Fibroblast of skin of back (primary cell): ENCODE measurements at places on chromosomes 7 and 10.
A peak's percentile ranks its signal among the peaks of the same experiment; 100 is the strongest.

- DNase-seq: no peak
Observed at GRCh38 chr10:69018613-69019012, 30.0 kb downstream of the KIFBP start.

DNA sequence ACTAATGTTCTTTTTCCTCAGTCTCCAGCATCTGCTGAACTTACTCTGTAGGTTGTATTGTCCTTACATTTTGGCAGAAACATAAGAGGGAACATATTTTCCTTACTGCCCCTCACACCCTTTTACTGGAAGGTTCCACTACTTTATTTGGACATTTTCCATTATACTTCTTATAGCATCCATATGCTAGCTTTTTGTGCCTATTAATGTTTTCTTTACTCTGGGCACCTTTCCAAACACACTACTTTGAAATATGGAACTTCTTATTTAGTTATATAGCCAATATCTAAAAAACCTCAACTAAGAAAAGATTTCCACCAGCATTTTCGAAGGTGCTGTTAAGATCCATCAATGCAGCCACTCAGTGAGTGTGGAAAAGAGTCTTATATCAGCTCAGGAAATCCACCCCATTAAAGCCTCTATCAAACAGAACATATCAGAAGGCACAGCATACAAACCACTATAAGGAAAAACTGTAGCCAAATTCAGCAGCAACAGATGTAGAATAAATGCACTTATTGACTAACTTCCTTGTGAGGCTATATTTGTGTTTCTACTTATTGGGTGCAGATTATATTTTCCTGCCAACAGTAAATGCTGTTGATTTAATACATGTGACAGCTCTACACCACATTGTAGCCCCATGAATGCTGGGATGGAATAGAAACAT lies 272.5 kb upstream of the SEMA3E start:
- no peak for DNase-seq

GRCh38 chr10:123018531-123018930 lies 9.7 kb downstream of the ACADSB start:
- no peak for DNase-seq

DNA sequence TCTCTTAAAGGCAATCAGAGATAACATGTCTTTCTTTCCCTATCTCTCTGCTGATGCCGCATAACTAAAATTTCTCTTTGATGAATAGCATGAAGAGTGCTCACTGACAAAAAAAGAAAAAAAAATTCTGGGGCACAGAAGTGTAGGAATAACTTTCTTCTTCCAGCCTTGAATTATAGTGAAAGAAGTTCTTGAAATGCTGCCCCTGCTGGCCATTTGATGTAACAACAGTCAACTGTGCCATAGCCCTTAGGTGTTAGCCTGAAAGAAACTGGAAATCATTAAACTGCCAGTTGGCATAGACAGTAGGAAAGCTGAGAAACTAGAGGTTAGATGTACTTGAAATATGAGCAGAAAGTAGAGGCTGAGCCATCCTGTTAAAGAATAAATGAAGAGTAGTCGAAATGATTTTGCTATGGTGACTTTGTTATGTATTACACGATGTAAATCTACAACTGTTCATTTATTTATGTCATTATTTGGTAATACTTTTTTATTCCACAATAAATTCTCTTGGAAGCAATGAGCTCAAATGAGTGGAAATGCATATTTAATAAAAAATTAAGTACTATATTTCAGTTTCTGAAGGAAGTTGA lies 48.3 kb upstream of the FAM171A1 start:
- DNase-seq: peak; percentile 42

- DNase-seq: peak; percentile 34
Observed at GRCh38 chr7:116862951-116863670, 724 bp downstream of the CAPZA2 start.

- no peak for DNase-seq
Observed at GRCh38 chr10:49742683-49743463, 19.2 kb downstream of the OGDHL start.

DNA sequence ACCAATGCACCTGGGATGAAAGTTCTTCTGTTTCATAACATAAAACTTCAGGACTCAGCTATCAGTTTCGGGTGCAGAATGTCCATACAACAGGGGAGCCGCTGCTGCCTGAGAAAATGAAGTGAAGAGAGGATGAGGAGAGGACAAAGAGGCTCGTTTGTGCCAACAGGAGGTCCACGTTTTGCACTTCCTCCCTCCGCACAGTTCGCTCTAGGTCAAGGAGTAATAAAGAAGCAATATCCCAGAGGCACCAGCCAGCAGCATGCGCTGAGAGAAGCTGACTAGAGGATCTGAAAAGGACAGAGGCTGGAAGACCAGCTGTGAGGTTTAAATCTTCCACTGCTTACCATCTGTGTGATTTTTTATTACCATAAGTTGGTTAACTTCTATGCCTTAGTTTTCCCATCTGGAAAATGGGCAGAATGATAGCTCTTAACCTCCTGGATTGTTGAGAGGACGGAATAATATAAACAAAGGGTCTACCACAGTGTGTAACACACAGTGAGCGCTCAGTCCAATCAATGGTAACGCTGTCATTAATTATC lies 709 bp downstream of the GPAM start:
- DNase-seq: no peak

- DNase-seq: no peak
Observed at GRCh38 chr7:1770331-1770730, 100.3 kb downstream of the ELFN1 start.

GRCh38 chr7:44050915-44051560 lies 6.5 kb downstream of the DBNL start:
- no peak for DNase-seq

GRCh38 chr10:80526742-80527141 lies 11.0 kb upstream of the SH2D4B start:
- no peak for DNase-seq

DNA sequence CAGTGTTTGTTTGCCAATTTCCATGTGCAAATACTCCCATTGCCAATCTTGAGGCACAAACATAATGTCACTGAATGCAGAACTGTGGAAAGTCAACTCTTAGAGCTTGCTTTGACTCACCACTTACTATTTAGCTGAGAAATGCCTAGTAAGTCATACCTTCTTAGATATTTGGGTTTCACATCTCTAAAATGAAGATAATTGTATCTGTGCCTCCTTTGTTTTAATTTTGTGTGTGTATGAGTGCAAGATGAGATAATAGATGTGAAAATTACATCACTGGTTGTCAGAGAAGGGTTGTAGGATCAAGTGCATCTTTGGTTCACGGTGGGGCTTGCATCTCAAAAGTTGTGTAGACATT lies 407.5 kb downstream of the INHBA start:
- DNase-seq: no peak

- no peak for DNase-seq
Observed at GRCh38 chr7:51242881-51243518, 73.6 kb downstream of the COBL start.

DNA sequence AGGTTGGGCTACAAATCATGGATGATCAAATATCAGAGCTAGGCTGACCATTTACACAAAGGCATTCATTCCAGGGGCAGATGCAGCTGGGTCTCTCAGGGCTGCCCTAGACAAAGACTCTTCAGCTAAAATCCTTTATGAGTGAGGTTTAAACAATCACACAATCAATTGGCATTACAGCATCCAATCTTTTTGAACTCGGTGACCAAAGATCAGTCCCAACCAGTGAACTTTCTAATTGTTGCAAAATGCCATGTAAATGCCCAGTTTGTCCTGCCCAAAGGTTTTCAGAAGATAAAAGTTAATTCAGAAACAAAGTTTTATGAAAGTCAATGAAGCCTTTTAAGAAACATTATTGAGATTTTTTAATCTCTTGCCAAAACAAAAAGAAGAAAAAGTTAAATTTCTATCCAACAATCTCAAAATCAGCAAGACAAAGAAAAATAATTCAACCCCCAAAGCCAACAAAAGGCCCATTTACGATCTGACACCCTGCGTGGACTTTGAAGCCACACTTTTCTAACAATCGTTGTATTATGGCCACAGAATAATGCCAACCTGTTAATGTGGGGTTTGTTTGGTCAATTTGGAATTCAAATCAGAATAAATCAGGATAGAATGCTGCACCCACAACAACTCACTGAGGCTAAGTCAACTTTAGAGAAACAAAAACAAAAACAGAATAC lies 40.9 kb downstream of the GPR37 start:
- no peak for DNase-seq

- DNase-seq: no peak
Observed at GRCh38 chr7:22587322-22587721, 87.3 kb upstream of the STEAP1B start.

- no peak for DNase-seq
Observed at GRCh38 chr10:12572281-12572680, 222.9 kb downstream of the CAMK1D start.

DNA sequence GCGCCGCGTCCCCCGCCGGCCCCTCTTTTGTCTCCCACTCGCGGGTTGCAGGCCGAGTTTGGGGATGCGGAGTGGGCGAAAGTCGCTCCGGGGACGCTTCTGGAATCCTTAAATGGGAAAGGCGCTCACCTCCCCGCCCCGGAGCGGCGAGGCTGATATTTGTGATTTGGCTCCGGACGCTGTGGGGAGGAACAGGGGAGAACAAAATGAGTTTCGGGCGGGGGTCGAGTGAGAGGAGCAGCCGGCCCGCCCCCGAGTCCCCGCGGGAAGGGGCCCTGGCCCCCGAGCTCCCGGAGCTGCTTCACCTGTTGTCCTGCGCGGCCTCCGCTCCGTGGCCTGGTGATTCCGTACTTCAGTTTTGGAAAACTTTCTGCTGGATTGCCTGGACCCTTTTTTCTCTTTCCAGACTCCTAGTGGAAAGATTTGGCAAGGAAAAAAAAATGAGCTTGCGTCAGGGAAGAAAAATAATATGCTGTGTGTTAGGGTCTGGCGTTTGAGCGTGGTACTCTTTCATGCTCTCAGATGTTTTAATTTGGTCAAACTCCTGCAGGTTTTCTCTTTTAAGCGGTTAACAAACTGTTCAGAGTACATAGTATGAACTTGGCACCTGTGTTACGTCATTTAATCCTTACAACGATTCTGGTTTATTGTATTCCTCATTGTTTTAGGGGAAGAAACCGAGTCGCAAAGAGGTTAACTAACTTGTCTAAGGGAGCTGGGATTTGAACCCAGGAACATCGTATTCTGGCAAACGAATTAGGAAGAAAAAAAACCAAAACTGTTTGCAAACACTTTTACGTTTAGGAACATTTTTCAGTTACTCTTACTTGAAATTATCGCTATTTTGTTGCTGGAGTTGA lies 924 bp downstream of the BMPR1A start:
- DNase-seq: peak; percentile 75

GRCh38 chr10:85614566-85614965 lies 752.0 kb downstream of the GRID1 start:
- DNase-seq: no peak

DNA sequence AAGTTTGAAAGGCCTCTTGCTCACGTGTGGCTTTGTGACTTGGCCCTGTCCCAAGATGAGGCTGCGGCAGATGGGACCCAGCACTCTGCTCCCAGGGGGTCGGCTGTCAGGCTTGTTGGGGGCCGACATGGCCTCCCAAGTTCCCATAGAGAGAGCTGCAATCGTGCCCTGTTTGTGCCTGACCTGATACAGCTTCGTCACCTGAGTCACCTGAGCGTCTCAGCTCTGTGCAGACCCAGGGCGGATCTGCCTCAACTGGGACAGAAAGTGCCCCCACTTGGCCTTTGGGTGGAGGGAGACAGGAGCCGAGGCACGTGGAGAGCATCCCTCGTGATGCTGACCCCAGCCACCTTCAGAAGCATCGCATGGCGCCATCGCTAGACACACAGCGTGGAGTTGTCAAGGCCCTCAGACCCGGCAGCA lies 21.7 kb downstream of the PAPOLB start:
- no peak for DNase-seq

GRCh38 chr10:110310741-110311140 lies 6.0 kb upstream of the SMNDC1 start:
- no peak for DNase-seq

- DNase-seq: peak; percentile 17
Observed at GRCh38 chr7:66429498-66430163, 199.1 kb upstream of the KCTD7 start.

DNA sequence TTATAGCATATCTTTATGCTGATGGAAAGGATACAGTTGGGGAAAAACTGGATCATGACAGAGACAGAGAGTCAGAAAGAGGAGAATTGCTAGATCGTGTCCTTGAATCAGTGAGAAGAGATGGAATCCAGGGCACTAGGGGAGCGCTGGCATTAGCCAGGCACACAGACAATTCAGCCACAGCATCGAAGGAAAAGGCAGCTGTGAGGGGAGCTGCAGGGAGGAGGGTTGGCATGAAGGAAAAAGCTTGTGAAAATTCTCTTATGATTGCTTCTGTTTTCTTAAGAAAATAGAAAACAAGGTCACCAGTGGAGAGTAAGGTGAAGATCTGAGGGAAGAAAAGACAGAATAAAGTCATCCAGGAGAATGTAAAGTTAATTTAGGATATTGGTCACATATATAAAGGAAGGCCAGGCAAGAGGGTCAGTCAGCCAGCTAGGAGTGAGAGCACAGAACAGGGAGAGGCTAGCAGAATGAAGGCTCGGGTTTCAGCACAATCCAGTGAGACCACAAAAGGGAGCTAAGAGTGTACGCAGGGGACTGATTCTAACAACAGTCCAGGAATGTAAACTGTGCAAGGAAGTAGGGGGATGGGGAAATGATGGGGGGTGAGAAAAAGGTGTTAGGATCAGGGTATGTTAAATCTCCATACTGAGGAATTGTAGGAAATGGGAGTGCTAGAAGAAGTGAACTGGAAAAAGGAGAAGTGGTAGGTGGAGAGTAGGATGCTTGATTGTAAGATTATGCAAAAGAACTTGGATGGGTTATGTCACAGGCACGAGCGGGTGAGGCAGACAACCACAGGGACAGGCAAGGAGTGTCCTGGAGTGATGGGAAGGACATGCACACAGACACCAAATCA lies 112.0 kb downstream of the RNF32 start:
- peak; percentile 43 for DNase-seq

- DNase-seq: no peak
Observed at GRCh38 chr10:46311501-46311951, 24.7 kb downstream of the ANTXRL start.

- DNase-seq: peak; percentile 90
Observed at GRCh38 chr10:22308390-22308789, 7.8 kb upstream of the COMMD3 start.

GRCh38 chr7:123916240-123916724 lies 8.8 kb upstream of the SPAM1 start:
- DNase-seq: peak; percentile 3

DNA sequence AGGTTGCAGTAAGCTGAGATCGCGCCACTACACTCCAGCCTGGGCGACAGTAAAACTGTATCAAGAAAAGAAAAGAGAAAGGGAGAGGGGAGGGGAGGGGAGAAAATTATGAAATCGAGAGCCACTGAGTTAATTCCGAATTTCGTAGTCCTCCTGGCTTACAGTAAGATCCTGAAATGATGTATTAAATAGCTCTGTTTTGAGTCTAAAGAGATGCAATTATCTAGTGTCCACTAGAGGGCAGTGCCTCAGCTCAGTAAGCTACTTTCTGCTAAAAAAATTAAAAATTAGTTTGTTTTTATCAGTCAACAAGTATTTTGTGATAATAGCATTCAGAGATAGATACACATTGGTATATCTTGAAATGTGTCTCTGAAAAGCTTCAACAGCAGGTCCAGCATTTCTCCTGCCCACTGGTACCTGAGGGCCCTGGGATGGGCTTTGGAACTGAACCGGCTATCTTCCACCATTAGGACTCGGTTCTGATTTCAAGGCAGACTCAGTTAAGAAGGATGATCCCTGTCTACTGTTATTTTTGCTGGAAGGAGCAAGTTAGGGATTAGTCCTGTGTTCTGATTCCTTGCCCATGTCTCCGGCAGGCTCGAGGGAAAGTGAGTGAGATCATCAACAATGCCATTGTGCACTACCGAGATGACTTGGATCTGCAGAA lies 19.5 kb downstream of the TSPAN33 start:
- peak; percentile 53 for DNase-seq
